ENCODE measurements at places on chromosomes 7 and 10.

GRCh38 chr7:141974831-141975230, 1.3 kb upstream of the TAS2R38 start:
- DNase-seq: peak; percentile 21

DNA sequence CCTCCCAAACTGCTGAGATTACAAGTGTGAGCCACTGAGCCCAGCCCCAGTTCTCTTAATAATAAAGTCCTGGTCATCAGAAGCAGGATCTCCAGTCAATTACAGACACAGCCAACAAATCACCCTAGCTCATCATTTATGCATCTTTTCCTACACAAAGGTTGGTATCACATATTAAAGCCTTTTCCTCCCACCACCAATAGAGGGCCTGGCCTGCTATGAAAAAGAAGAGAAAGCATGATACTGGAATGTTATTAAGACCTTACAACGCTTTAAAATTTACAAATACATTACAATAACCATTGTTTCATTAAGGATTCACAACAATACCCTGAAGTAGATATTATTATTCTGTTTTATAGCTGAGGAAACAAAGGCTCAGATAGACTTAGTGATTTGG, 25.9 kb downstream of the VAX1 start:
- DNase-seq: no peak

GRCh38 chr10:73773152-73773879, 8.5 kb upstream of the CHCHD1 start:
- DNase-seq: no peak

DNA sequence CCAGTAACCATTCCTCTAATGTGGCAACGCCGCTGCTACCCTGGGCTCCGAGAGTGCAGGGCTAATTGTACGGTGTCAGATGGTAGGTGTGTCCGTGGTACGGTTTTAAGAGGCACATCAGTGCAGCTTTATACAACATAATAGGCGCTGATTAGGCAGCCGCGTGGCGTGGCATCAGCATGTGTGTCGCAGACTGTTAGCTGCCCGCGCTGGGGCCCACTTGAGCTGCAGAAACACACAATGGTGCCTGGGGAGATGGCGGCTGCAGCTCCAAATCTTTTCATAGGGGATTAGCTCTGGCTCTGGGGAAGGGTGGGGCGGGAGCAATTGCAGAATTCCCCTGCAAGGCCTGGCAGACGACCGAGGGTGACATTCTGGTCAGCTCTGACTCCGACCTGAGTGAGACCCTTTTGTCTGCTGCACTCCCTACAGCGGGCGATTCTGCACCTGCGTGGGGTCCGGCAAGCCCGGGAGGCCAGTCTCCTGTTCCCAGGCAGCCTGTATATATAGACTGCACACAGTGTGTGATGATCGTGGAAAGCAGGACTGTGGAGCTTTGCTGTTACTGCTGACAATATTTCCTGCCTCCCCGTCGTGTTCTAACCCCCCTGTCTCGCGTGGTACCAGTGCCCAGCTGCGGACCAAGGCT, 722.7 kb upstream of the CELF2 start:
- no peak for DNase-seq

GRCh38 chr7:142120524-142120923, 9.0 kb downstream of the MGAM2 start:
- no peak for DNase-seq

All from GM12865 (cell line).